Renal cortex interstitium (tissue), 15 donors: ENCODE measurements at places on chromosomes 11 and 22. TPM values are rescaled to one million over a fixed set of nuclear protein-coding genes. Genes with fewer than 3 reads are reported as not detected.

GRCh38 chr11:55852141-55852540, 13.6 kb downstream of the OR5D16 start:
- DNase-seq = no peak

- no peak for DNase-seq
Observed at GRCh38 chr11:6817694-6818093, 18.2 kb upstream of the OR6A2 start.

- DNase-seq = no peak
Observed at GRCh38 chr11:2518111-2518982, 73.5 kb downstream of the KCNQ1 start.

The ARHGAP8 gene
- polyA plus RNA-seq = 30.0 TPM

DNA sequence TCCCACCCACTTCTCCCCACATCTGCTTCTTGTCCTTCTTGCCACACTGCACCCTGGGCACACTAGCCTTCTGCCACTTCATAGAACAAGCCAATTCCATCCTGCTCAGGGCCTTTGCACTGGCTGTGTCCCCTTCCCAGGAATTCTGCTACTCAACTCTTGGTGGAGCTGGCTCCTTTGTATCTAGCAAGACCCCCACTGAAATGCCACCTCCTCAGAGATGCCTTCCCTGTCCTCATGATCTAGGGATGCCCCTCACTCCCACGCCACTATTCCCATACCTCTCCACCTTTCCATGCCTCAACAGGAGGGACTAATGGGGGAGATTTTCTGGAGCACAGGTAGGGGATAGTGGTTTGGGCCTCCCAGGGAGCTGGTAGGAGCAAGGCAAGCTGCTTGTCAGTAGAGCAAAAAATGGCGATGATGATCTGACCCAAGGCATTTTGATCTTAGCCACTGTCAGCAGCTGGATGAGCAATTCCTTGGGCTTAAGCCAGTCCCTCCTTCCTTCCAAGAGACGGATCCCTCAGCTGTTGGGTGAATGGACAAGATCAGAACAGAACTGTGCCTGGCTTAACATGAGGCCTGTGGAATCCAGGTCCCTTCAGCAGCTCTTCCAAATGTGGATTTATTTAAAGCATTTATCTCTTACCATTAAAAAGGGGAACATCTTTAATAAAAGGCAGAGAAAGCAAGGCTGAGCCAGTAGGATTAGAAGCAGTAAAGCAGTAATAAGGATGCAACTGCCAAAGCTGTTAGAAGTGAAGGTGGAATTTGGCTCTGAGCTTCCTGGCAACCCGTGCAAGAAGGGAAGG, 4.0 kb upstream of the PRDM11 start:
- no peak for DNase-seq

- DNase-seq = no peak
Observed at GRCh38 chr22:37082251-37082873, 27.2 kb downstream of the TMPRSS6 start.

The HTR3B gene
- polyA plus RNA-seq = 0.12 TPM

DNA sequence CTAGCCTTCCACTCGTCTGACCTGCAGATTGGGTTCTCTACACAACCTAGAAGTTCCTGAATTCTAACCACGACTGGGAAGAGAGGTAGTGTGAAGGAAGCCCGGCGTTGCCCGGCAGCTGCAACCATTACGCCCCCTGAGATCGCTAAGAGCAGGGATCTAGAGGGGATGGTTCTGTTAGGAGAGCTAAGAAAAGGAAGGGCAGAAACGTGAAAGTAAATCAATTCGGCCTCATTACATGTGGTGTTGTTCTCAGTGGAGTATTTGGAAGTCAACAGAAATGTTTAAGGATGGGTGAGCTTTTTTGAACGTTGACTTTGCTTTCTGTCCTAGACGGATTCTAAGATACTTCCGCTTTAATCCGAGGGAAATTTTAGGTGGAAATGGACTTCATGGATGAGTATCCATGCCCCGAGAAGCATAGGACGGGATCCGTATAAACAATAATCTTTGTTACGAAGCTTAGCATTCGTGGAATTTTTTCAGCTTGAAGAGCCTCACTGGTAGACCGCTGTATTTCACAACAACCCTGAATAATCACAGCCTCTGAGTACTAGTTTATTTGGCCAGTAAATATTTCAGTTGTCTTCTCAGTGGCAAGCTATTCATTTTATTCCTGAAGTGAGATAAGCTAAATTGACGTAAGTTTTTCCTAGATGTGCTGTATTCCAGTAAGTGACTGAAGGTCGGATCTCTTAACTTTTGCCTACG, 629 bp downstream of the ATP5MG start:
- no peak for DNase-seq

- no peak for DNase-seq
Observed at GRCh38 chr11:62721994-62722393, 5.3 kb downstream of the HNRNPUL2 start.

The ANGPTL5 gene
- not detected for polyA plus RNA-seq

The DEPDC7 gene
- polyA plus RNA-seq = 7.7 TPM

The CRYBB3 gene
- 0.22 TPM for polyA plus RNA-seq

The C11orf16 gene
- 0.56 TPM for polyA plus RNA-seq

DNA sequence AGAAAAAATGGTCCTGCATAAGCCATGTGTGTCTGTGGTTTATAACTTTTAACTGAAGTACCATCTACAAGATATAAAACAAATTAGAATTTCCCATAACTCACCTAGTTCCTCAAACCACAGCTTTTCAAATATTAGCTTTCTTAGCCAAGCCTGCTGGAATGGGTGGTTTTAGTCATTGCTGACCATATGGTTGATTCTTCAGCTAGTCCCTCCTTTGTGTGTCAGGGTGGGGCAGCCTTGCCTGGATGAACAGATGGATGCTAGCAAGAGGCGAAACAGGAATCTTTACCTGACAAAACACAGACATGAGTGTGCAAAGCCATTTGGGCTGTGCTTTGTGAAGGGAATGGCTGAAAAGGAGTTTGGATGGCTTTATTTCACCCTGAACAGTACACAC, 6.9 kb upstream of the B3GNT6 start:
- no peak for DNase-seq

DNA sequence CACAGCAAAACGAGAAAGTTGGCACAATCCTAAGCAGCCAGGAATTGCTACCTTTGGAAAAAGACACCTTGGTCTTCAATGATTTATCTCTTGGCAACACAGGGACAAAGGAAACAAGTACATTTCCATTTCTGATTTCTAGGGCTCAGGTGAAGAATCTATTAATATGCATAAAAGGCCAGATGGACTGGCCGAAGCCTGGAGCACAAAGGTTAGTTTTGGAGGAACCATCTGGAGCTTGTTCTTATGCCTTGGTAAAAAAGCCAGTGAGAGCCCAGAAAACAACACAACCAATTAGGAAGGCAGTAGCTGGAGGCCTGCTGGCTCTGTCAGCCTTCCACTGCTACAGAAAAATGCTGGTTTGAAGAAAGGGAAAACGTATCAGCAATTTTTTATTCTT, 713.5 kb upstream of the API5 start:
- no peak for DNase-seq
